Left lung (tissue), 14 donors: ENCODE measurements at places on chromosomes 5 and 9. TPM values are rescaled to one million over a fixed set of nuclear protein-coding genes. Genes with fewer than 3 reads are reported as not detected.

Gene TMEM252
- not detected for total RNA-seq

Gene TNFSF8
- 4.8 TPM for total RNA-seq

Gene TSSK1B
- 0.23 TPM for total RNA-seq

Gene BTNL8
- 0.47 TPM for total RNA-seq

Gene SPOCK1
- 2.5 TPM for total RNA-seq

- no peak for DNase-seq
- H3K27me3 ChIP-seq = no peaks in the 10 kb centered on the region
- no peaks in the 10 kb centered on the region for H3K36me3 ChIP-seq
- H3K27ac ChIP-seq = no peak overlapping the region
These were observed 195.3 kb upstream of the NR4A3 start for GRCh38 chr9:99626426-99626825.

DNA sequence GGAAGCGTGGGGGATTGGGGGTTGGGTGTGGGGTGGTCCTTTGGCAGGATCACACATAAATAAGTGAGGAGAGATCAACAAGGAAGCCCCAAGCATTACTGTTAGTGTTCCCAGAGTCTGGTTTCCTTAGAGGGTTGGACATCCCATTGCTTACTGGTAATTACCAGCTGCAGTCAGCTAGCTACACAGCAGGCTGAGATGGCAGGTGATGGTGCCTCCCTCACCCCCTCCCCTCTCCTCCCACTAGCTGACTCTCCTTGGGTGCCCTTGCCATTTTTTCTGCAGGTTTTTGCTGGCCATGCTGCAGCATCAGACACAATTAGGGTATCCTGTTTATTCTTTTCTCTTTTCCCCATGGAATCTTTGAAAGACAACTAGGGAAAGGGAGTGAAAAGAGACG lies 107.5 kb upstream of the TLR4 start:
- DNase-seq = no peak
- H3K27ac ChIP-seq = no peak overlapping the region
- H3K4me3 ChIP-seq = no peak overlapping the region
- H3K4me1 ChIP-seq = no peaks in the 10 kb centered on the region
- H3K27me3 ChIP-seq = peaks cover 3% of the 10 kb centered on the region

GRCh38 chr5:111494355-111494999 lies 17.9 kb downstream of the STARD4 start:
- no peak for DNase-seq
- no peak overlapping the region for H3K4me3 ChIP-seq
- H3K27me3 ChIP-seq = no peaks in the 10 kb centered on the region
- no peaks in the 10 kb centered on the region for H3K4me1 ChIP-seq

- DNase-seq = no peak
- H3K27me3 ChIP-seq = no peaks in the 10 kb centered on the region
- no peaks in the 10 kb centered on the region for H3K36me3 ChIP-seq
- no peak overlapping the region for H3K4me3 ChIP-seq
- no peaks in the 10 kb centered on the region for H3K4me1 ChIP-seq
These were observed 28.4 kb upstream of the SHC3 start for GRCh38 chr9:89207026-89207425.

DNA sequence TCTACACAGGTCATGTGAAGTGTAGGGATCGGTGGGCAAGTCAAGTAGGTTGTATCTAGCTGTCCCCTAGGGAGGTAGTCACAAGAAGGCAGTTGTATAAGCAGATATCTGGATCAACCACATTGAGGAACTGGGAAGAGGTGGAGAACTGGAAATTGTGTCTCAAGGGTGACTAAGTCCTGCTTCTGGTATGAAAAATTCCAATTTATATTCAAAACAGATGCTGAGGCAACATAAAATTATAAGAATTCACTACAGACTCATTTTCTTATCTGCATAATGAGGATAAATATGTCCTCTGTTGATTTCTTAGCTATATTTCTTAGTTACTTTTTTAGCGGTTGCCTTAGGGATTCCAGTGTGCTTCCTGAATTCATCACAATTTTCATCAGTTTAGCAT lies 46.8 kb downstream of the GALNT12 start:
- no peaks in the 10 kb centered on the region for H3K27me3 ChIP-seq
- H3K36me3 ChIP-seq = no peaks in the 10 kb centered on the region
- peaks cover 4% of the 10 kb centered on the region for H3K4me1 ChIP-seq
- DNase-seq = no peak

DNA sequence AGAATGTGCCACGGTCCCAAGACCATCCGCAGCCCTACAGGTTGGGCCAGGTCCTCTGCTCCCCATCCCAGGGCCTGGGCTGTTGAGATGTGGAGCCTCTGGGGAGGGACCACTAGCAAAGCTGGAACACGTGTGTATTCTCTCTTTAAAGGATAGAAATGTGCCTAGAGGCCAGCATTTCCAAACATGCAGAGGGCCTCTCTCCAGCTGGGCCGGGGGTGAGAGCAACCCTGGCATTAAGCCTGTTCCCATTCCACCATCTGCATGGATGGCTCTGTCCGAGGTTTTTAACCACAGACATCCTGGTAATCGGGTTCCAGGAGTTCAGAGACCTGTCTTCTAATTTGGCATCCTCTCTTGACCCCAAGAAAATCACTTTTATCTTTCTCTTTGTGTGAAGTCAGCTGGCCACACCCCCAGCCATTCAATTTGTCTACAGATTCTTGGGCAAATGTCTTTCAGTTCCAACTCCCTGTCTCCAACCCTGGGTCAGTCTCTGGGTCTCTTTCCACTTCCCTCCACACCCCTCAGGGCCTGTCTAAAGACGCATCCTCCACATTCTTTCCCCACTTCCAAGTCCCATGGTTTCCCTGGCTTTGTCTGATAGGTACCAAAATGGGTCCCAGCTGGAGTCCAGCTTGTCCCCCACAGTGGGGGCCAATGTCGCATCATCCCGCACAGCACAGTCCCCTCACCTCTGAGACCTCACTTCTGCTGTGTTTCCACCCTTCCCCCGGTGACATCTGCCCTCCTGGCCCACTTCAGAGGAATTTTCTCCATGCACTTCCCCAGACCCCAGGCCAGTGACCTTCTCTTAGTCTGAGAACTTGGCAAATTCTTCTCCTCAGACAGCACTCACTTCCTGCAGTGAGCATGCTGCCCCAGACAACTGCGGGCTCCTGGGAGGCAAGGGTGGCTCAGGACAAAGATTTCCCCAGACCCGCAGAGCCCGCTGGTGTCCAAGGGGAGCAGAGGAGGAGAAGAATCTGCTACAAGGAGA lies 56.8 kb downstream of the PTPDC1 start:
- peak overlapping the region; percentile 21 for H3K27ac ChIP-seq
- DNase-seq = no peak
- H3K4me1 ChIP-seq = peaks cover 18% of the 10 kb centered on the region
- no peaks in the 10 kb centered on the region for H3K36me3 ChIP-seq

DNA sequence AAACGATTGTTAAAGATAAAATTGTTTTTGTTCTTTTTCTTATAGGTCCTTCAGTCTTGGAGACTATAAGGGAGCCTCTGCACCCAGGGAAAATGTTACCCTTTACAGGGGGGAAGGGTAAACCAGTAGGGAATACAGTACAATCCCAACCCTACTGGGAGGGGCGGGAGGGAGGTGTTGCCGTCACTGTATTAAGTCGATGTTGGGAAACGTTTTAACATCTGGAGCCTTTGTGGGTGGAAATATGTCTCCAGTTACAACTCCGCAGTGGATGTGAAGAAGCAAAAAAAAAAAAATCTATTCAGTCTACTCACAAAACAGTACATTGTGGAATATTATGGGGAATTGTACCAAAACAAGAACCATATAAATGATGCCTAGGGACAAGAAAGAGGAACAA lies 47.2 kb upstream of the FCHO2 start:
- H3K27ac ChIP-seq = no peak overlapping the region
- DNase-seq = no peak
- peaks cover 2% of the 10 kb centered on the region for H3K36me3 ChIP-seq
- no peaks in the 10 kb centered on the region for H3K4me1 ChIP-seq

- H3K4me3 ChIP-seq = no peak overlapping the region
- H3K27me3 ChIP-seq = no peaks in the 10 kb centered on the region
- H3K27ac ChIP-seq = no peak overlapping the region
- DNase-seq = no peak
- no peaks in the 10 kb centered on the region for H3K36me3 ChIP-seq
- peaks cover 10% of the 10 kb centered on the region for H3K4me1 ChIP-seq
These were observed 5.1 kb upstream of the ERAP1 start for GRCh38 chr5:96812851-96813250.

DNA sequence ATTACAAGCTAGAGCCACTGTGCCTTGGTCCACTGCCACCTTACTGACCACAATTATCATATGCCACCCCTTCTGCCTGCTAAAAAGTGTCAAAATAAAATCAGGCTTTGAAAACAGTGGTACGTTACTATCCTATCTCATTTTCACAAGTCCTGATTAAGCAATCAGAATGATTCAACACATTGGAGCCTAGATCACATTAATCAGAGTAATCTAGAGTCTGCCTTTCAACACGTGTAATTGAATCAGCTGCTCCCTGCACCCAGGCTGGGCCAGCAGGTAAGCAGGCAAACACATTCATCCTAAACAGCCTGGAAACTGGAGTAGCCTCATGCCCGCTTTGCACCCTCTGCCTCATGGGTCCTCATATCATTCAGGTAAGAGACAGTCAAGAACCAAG lies 186.2 kb downstream of the DCP2 start:
- no peak overlapping the region for H3K4me3 ChIP-seq
- H3K4me1 ChIP-seq = no peaks in the 10 kb centered on the region

DNA sequence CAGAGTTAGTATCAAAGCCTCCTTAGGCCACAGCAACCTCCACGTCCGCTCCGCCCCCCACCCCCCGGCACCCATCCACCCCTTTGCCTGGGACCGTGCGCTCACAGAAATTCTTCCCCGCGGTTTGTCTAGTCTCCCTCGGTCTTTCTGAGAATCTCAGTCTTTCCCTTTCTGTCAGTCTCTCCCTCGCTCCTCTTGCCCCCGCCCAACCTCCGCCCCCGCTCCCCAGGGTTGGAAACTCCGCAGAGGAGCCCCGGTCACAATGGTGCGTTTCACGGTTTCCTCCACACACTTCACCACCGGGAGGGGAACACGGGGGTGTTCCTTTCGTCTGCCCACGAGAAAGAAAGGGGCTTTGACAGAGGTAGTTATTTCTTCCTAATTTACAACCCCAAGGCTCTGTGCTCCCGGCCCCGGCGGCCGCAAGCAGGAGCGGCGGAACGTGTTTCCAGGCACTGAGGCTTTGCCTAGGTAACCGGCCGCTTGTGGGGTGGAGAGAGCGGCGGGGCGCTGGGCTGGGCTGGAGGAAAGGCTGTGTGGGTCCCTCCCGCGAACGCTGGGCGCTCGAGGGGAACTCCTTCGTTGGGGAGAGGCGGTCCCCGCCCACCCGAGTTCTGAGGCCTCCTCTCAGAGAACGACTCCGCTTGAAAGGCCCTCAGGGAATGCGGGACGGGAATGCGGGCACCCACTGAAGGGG lies 2.1 kb downstream of the NR4A3 start:
- DNase-seq = peak; percentile 44
- peaks cover 65% of the 10 kb centered on the region for H3K4me1 ChIP-seq

DNA sequence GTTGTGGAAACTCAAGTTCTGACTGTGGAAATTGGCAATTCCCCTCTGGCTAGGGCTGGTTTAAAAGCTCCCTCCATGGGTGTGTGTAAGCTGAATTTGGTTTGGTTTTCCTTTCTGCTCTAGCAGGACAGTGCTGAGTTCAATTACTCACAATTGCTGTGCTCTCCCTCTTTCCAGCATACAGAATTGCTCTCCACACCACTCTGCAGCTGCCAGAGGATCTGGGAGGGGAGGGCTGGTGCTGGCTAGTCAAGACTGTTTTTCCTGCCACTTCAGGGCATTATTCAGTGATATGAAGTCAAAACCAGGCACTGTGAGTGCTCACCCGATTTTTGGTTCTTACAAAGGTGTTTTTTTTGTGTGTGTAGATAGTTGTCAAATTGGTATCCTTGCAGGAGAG lies 336.9 kb upstream of the SLC24A2 start:
- no peaks in the 10 kb centered on the region for H3K27me3 ChIP-seq
- DNase-seq = no peak
- H3K36me3 ChIP-seq = no peaks in the 10 kb centered on the region
- no peaks in the 10 kb centered on the region for H3K4me1 ChIP-seq
- H3K4me3 ChIP-seq = no peak overlapping the region

DNA sequence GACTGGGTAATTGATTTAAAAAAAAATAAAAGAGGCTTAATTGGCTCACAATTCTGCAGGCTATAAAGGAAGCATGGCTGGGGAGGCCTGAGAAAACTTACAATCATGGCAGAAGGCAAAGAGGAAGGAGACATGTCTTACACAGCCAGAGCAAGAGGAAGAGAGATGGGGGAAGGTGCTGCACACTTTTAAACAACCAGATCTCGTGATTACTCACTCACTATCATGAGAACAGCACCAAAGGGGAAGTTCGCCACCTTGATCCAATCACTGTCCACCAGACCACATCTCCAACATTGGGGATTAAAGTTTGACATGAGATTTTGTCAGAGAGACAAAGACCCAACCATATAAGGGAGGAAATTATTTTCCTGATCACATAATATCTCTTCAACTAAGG lies 138.8 kb upstream of the NR4A3 start:
- H3K36me3 ChIP-seq = no peaks in the 10 kb centered on the region
- H3K4me3 ChIP-seq = no peak overlapping the region
- no peaks in the 10 kb centered on the region for H3K4me1 ChIP-seq
- no peak for DNase-seq

DNA sequence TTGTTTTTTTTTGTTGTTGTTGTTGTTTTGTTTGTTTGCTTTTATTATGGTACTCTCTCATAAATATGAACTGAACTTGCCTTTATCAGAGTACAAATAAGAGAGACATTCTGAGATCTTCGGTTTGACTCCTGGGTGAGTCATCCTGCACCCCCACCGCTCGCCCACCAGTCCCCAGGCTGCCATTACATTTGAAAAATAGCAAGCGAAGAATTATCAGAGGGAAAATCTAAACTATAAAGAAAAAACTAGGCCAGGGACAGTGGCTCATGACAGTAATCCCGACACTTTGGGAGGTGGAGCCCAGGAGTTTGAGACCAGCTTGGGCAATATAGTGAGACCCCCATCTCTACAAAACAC lies 122.1 kb upstream of the MAP3K1 start:
- H3K36me3 ChIP-seq = no peaks in the 10 kb centered on the region
- DNase-seq = no peak
- H3K4me3 ChIP-seq = no peak overlapping the region
- H3K27me3 ChIP-seq = no peaks in the 10 kb centered on the region

- no peak for DNase-seq
- H3K4me1 ChIP-seq = no peaks in the 10 kb centered on the region
- no peak overlapping the region for H3K27ac ChIP-seq
- H3K27me3 ChIP-seq = no peaks in the 10 kb centered on the region
- no peak overlapping the region for H3K4me3 ChIP-seq
These were observed 248.2 kb downstream of the ACTL7B start for GRCh38 chr9:108607607-108608006.

DNA sequence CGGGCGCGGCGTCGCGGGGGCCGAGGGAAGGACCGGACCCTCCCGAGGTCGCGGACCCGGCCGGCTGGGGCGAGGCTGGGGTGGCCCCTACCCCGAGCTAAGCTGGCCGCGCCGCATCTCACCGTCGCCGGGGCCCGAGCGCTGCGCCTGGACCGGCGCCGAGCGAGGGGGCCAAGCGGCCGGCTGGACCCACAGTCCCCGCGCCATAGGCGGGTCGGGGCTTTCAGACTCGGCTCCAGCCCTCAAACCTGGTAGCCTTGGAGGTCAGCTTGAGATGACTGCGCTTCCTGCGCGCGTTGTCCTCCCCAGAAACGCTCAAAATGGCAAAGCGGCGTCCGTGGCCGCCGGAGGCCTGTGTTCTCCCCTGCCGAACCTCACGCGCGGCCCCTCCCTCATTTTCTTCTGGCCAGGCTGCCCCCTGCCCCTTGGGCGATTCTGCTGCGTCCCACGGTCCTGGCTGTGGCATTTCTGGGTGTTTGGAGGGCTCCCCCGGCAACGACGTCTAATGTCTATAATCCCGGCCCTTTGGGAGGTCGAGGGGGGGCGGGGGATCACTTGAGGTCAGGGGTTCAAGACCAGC lies 8.7 kb upstream of the GRIN1 start:
- H3K27me3 ChIP-seq = peaks cover 58% of the 10 kb centered on the region
- DNase-seq = no peak
- H3K4me1 ChIP-seq = peaks cover 38% of the 10 kb centered on the region
- peak overlapping the region; percentile 62 for H3K27ac ChIP-seq
- peak overlapping the region; percentile 84 for H3K4me3 ChIP-seq
